ENCODE measurements at places on chromosomes 2 and 18. TPM values are rescaled to one million over a fixed set of nuclear protein-coding genes. Genes with fewer than 3 reads are reported as not detected.

- DNase-seq = no peak
These were observed 411.2 kb upstream of the PIK3C3 start for GRCh38 chr18:41543815-41544214.

DNA sequence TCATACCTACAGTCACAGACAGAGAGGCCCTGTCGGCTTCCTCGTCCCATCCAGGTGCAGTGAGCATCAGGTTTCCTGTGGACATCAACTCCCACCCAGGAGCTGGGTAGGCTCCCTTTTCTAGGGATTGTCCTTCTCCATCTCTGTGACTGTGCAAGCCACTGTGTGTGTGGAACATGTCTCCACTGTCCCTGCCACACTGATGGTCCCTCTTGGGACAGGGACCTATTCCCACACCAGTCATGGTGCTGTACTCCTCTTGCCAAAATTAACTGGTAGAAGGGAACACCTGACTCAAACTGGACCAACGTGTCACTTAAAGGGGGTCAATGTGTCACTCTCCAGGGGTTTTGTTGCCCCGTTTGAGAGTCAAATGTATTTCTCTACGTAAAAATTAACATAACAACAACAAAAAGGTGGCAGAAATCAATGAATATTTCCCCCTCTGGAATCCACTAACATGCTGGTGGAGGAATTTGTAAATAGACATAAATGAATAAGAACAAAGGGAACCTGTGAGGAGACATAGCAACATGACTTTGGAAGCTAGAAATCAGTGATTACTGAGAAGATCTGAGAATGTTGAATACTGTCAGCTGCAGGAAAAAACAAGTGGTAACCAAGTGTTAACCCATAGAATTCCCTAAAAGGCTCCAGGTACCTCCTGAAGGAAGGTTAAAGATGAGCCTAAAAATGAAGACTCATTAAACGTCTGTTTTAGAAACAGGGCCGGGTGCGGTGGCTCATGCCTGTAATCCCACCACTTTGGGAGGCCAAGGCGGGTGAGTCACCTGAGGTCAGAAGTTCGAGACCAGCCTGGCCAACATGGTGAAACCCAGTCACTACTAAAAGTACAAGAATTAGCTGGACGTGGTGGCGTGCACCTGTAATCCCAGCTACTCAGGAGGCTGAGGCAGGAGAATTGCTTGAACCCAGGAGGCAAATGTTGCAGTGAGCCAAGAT, 40.4 kb downstream of the SH2D6 start:
- DNase-seq = no peak

DNA sequence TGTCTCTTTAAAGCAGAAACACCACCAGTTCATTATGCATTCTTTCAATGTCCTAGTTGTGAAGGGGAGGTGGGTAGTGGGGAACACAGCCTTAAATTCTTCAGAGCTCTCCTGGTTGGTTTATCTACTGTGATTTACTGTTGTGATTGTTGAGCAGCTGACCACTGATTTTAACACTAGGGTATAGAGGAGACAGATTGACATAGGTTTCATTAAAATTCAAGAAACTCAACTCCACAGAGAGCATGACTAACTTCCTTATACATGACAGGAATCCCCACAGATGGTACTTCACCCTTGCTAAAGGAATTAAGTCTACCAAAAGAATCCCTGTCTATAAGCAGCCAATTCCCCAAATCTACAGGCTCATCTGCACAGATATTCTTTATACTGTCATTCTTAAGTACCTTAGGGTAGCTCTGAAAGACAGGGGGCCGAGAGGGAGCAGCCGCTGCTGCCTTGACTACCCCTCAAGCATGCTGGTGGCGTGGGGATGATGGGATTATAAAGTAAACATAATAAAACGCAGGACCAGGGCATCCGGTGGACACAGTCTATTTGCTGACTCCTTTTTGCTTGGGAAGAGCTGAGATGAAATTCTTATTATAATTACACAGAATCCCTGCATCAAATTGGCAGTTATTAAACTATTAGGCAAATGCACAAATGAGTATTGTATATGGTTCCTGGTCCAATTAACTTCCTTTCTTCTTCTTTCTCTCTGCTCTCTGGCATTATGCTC, 1377.6 kb upstream of the PIK3C3 start:
- no peak for DNase-seq

GRCh38 chr18:77057006-77057395, 75.6 kb downstream of the MBP start:
- DNase-seq = no peak

GRCh38 chr2:128772671-128773070, 454.0 kb upstream of the HS6ST1 start:
- no peak for DNase-seq

- no peak for DNase-seq
These were observed 31.4 kb downstream of the FOSL2 start for GRCh38 chr2:28423856-28424605.

DNA sequence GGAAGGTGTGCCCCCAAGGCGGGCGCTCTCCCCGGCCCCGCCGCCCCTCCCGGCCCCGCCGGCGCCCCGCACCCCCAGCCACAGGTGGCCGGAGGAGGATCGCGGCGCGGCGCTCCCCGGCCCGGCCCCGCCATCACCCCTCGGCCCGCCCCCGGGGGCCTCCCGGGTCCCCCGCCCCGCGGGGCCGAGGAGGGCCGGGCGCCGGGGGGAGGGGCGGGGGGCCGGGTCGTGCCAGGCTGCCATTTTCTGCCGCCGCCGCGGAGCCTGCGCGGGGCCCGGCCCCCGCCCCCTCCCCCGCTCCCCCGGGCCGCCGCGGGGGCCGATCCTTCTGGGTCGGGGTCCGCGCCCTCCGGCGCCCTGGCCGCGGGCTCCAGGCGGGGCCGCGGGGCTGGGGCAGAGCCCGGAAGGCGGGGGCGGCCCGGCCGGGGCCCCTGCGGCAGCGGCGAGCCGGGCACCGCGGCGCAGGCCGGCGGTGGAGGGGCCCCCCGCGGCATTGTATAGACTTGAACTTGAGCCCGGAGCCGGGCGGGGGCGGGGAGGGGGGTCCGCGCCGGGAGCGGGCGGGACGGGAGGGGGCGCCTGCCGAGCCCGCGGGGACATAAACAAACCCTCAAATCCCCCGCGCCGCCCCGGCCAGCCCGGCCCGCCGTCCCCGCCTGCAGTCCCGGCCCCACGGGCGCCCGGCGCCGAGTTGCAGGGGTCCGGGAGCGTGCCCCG, 556 bp downstream of the DNMT3A start:
- DNase-seq = no peak

DNA sequence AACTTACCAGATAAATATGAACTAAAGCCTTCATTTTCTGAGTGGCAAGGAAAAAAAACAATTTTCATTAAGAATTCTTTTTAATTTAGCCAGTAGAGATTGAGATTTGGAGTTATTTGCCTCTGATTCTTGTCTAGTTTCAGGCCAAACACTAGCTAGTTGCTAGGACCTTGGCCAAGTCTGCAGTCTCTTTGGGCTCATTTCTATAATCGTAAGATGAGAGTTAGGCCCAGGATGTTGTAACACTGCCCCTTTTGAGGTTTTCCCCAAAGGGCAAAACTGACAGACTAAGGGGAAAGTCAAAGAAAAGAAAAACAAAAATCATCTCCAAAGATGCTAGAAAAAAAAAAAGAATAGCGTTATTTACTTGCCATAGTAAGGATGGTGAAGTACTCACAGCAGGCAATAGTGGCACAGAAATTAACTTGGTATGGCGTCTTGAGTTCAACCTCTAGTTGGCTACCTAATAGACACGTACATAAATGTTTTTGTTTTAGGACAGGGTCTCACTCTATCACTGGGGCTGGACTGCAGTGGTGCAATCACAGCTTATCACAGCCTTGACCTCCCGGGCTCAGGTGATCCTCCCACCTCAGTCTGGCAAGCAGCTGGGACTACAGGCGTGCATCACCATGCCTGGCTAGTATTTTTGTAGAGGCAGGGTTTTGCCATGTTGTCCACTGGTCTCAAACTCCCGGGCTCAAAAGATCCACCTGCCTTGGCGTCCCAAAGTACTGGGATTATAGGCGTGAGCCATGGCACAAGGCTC, 23.0 kb upstream of the ADAM17 start:
- no peak for DNase-seq

GRCh38 chr2:206993396-206993911, 54.1 kb downstream of the CPO start:
- DNase-seq = no peak

DNA sequence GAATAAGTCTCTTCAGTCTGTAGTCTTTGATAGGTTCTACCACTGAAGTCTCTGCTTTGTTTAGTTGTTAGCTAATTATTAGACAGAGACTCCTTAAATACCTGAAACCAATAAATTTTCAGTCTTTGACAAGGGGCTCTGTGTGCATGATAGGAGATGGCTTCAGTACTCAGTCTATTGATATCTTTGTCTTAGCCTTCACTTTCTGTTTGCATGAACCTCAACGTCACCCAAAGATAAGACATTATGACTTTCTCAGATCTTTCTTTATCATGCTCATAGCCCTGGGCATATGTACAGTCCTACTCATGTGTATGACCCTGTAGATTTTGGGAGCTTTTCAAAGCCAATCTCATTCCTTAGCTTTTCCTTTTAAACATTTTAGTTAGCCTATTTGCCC, 183.5 kb upstream of the GCFC2 start:
- DNase-seq = no peak

GRCh38 chr2:164887434-164888144, 46.0 kb upstream of the COBLL1 start:
- no peak for DNase-seq

DNA sequence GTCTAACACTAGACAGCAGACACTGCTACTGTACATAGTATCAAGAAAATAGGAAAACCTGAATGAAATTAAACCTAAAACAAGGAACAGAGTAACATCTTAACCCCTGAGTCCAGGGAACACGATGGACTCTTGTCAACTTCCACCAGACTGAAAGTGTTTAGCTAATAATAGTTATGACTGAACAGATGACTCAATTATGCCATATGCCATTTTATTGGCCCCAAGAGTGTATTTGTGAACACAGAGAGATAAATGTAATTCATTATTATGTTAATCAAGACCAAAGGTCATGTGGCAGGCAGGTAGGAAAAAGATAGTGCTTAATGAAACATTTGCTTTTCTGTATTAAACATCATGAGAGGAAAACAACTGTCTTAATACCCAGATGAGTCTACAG, 58.0 kb downstream of the NYAP2 start:
- no peak for DNase-seq

DNA sequence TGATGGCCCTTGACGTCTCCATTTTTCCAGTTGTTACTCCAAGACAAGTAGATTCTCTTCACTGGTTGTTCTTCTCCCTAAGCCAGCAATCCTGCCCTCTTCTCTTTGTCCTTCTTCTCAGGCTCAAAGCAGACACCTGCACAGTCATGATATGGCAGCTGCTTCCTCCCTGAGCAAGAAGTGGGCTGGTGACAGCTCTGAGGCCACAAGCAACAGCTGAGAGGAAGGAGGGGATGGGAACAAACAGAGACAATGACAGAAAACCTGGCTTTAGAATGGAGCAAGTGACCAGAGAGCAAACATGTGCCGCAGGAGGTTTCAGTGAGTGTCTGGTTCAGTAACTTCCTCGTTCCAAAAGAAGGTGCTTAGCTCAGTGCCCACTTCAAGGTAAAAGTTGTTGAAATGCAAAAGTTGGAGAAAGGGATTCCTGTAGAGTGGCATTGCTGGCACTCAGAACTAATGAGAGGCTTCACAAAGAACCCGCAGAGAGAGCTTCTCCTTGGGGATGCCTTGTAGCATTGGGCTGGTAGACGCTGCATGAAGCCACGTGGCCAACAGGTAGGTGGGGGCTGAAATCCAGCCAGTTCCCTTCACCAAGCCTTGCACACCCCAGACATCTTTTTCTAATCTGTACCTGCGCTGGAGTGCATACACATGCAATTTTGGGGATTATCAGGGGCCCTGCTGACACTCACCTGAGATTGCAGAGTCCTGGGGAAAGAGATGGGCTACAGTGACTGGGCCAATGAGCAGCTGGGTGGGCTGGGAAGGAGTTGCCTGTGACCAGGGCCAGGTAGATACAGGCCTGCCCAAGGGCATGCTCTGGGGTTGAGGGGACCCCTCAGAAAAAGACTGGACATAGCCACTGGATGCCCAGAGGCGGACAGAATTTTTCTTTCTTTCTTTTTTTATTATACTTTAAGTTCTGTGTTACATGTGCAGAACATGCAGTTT, 153.3 kb upstream of the RAB12 start:
- no peak for DNase-seq

GRCh38 chr18:37402735-37403099, 162.9 kb downstream of the CELF4 start:
- DNase-seq = no peak

DNA sequence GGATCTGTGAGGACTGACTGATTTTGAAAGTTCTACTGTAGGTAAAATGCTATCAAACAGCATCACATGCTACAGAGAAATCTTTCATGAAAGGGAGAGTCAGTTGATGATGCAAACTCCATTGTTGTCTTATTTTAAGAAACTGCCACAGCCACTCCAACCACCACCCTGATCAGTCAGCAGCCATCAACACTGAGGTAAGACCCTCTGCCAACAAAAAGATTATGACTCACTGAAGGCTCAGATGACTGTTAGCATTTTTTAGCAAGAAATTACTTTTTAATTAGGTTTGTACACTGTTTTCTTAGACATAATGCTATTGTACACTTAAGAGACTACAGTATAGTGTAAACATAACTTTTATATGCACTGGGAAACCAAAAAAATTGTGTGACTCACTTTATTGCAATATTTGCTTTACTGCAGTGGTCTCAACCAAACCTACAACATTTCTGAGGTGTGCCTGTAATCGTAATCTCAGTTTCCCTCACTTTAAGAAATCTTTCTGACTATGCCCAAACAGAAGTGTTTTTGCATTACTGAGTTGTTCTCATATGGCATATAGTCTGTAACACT, 42.8 kb downstream of the METTL8 start:
- DNase-seq = no peak

DNA sequence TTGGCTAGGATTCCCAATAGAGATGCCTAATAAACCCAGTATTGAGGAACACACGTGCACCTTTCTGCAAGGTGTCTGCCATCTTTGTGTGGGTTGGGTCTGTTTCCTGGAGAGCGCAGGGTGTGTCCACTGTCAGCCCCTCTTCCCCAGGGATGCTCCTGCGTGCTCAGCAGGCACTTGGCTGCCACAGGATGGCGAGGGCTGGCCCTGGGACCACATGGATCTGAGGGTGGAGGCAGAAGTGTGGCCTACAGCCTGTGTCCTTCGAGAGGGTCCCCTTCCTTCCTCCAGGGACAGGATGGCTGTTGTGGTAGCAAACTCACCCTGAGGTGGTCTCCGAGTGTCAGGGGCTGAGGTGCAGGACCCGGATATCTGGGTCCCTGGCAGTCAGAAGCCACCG, 78.0 kb upstream of the PXDN start:
- DNase-seq = no peak

GRCh38 chr2:58971511-58972360, 730.6 kb upstream of the FANCL start:
- no peak for DNase-seq

DNA sequence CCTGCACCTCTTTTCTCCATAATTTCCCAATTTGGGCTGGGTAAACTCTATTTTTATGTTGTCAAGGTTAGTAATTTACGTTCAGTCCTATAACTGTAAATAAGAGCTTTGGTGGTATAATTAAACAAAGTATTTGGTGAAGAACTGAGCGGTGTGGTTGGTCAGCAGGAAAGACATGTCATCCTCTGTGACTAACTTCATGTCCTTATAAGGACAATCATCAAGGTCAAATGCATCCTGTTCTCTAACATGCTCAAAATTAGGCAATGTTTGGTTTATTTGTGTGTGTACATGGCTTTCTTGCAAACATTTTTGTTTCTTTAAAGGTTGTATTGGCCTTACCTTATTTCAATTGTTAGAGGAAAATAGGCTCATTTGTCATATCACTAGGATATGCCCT, 121.5 kb upstream of the NABP1 start:
- no peak for DNase-seq

PLEKHH2 gene
- total RNA-seq = 1.6 TPM

ICOS gene
- total RNA-seq = not detected

PPP1R1C gene
- total RNA-seq = 0.97 TPM

PSTPIP2 gene
- total RNA-seq = 7.8 TPM

KRTCAP3 gene
- 4.6 TPM for total RNA-seq

MREG gene
- total RNA-seq = 26.1 TPM
